ENCODE measurements at places on chromosomes 13 and 19.

- DNase-seq: peak; percentile 58
Observed at GRCh38 chr13:52010890-52011631, at the start of gene ATP7B. Gene ATP7B, minus strand, starts transcription at chr13:52011450. Its CDS starts 113 bp downstream, at chr13:52011337.

DNA sequence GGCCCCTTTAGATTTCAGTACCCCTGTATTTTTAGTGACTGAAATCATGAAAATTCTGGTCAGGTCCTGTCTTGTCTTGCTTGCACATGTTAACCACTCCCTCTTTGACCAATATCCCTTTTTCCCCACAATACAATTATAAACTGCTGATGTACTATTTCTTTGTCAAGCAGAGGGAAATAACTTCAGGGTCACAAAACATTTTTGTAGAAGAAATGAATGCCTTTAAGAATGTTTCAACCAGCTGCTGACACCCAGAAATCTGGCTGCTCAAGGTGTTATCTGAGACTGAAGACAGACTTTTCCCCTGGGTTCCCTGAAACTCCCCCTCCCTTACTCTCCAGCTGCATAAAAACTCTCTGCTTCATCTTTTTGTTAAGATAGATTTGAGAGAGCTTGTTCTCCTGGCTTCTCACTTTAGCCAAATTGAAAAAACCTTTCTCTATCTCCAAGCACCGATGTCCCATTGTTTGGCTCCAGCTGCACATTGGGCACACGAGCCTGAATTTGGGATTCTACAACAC, 18.4 kb upstream of the ACOD1 start:
- no peak for DNase-seq

DNA sequence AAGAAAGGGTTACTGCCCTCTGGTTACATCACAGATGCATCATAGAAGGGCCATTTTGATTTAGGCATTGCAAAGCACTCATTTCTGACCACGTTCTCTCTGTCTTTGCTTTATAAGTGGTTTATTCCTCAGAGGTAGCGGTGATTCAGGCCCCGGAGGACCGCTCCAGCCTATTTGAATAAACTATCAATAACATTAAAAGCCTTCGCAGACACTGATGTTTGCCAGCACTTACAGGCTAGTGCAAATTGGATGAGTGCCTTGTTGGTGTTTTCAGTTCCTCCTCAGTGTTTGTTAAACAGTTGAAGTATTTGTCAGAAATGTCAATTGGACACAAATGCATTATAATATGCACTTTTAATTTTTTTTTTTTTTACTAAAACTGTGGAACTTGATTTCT, 120.2 kb downstream of the RXFP2 start:
- DNase-seq: no peak

DNA sequence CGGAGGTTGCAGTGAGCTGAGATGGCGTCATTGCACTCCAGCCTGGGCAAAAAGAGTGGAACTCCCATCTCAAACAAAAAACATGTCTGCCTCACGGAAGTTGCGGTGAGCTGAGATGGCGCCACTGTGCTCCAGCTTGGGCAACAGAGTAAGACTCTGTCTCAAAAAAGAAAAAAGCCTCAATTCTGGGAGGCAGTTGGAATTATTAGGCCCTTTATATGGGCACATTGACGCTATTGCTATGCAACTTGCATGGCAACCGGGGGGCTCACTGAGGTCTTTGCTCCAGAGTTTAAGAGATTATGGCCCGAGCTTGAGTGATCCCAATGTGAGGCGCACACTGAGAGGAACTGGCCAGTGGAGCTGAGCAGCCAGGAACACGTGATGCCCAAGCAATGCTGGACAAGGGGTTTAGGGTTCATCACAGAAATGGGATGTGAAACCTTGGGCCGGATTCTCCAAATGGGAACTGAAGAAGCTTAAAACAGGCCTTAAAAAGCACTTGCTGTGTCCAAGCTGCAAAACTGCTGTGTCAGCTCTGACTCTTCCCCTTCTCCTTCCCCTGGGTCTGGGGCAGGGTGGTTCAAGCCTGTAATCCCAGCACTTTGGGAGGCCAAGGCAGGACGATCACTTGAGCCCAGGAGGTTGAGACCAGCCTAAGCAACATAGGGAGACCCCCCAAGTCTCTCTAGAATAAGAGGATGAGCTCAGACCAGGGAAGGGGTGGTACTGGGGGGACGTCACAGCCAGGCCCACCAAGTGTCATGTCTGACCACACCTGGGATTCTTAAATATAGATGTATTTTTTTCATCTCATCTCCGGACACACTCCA, 2.5 kb downstream of the FTL start:
- no peak for DNase-seq

GRCh38 chr13:37878496-37878895, 8.9 kb upstream of the TRPC4 start:
- no peak for DNase-seq

- DNase-seq: no peak
Observed at GRCh38 chr19:9041023-9041422, 30.8 kb upstream of the MUC16 start.

- DNase-seq: no peak
Observed at GRCh38 chr19:30883071-30883470, 466.2 kb downstream of the TSHZ3 start.

DNA sequence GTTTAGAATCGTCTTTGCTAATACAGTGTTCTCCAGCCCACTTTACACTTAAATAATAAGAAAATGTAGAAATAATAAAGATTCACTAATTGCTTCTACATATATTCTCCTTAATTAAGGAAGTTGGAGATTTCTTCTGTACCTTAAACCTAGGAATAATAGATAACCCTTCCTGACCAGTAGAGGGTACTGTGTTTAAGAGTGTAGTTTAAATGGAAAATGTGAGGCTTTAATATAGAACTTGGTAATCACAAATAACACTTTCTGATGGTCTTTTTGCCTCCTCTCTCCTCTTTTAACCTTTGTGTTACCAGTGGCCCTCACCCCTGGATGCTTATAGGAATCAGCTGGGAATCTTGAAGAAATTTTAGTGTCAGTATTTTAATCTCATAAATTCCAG, 20.7 kb downstream of the POMP start:
- DNase-seq: no peak

DNA sequence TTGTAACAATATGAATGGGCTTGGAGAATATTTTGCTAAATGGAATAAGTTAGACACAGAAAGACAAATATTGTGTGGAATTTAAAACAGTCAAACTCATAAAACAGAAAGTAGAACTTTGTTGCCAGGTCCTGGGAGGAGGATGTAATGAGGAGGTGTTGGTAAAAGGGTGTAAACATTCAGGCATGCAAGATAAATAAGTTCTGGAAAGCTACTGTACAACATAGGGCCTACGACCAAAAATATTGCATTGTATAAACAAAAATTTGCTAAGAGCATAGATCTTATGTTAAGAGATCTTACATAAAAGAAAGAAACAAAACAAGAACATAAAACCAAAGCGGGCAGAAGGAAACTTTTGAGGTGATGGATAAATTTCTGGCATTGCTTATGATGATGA, 1907.8 kb upstream of the PCDH20 start:
- no peak for DNase-seq
